ENCODE measurements at places on chromosomes 5 and 9. TPM values are rescaled to one million over a fixed set of nuclear protein-coding genes. Genes with fewer than 3 reads are reported as not detected.

DNA sequence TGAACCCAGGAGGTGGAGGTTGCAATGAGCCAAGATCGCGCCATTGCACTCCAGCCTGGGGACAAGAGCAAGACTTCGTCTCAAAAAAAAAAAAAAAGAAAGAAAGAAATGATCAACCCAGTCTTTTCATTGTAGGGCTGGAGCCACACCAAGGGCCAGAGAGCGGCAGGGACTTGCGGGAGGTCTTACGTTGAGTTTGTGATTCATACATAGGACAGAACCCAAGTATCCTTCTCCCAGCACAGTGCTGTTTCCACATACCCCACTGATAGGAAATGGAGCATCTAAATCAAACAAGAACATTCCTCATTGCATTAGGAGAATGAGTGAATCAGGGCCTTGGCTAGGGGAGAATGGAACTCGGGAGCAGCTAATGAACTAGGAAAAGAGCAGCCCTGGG is 3.5 kb upstream of the TNIP1 start:
- DNase-seq: no peak

GRCh38 chr5:122933956-122934355 is 88.5 kb downstream of the SNX24 start:
- no peak for DNase-seq

- no peak for DNase-seq
These were observed 52.8 kb upstream of the PRSS3 start for GRCh38 chr9:33742519-33742918.

- no peak for DNase-seq
These were observed 147.8 kb downstream of the SLC24A2 start for GRCh38 chr9:19641046-19641445.

DNA sequence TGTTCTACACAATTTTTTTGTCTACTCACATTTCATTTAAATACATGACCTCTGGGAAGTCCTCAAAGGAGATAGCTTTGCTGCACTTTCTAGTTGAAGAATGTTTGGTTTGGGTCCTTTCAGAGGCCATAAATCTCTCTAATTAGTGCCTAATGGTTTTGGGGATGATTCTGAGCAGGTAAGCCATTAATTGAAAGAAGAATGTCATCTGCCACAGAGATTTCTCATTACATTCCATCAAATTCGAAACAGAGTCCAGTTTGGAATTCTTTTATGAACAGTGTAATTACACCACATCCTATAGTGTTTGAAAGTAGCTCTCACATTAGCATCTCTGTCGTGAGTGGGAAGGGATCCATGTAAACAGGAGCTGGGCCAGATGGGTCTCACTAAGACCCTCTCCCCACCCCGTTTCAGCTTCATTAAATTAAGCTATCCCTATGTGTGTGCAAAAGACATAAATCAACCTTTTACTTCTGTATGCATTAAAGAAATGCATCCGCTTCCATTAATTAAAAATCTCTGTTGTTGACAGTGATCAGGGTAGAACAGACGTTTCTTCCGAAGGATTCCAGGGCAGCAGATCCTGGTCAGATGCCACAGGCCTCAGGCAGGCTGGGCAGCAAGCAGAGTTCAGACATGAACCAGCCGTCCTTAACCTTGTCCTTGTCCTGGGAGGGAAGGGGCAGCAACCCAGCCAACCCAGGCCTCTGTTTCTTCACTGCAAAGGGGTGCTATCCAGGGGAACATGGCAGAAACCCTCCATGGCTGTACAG is 99.8 kb upstream of the MAP1B start:
- DNase-seq: no peak

DNA sequence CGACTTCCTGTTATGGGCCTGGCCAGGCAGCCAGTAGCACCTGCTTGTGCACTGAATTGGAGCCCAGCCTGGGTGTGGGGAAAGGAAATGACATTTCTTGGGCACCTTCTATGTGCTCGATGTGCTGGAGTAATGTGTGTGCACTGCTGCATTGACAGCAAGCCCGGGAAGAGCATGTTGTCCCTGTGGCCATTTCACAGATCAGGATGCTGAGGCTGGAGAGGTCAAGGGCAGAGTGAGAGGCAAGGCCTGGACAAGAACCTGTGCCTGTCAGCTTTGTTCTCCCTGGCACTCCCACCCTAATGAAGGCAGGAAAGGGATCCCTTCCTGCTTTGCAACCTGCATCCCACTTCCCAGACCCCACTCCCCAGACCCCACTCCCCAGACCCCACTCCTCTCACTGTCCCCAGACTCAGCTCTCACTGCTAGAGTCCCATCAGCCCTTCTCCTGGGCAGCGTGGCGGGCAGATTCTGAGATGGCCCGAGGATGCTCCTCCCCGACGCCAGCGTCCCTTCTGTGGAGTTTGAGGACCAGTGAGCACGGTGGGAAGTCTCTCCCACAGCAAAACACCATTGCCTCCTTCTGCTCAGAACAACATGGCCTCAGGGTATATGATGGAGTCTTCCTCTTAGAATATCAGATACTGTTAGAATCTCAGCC is 49.6 kb downstream of the BARX1 start:
- no peak for DNase-seq

DNA sequence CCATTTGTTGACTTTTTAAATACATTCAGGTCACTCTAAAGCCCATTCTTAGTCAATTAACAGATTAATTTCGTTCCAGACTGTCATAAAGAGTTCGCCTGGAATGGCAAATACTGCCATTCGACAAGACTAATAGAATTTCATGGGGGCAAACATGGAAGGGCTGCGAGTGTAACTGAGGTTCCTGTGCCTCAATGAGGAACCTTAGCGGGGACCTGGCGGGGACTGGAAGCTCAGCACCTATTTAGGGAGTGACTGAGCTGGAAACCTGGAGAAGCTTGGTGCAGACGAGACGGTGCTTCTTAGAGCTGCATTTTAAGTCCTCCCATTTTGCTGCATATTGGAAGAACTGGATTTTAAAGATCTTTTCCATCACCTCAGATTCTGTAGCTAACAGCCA is 3.4 kb downstream of the VCAN start:
- DNase-seq: no peak

DNA sequence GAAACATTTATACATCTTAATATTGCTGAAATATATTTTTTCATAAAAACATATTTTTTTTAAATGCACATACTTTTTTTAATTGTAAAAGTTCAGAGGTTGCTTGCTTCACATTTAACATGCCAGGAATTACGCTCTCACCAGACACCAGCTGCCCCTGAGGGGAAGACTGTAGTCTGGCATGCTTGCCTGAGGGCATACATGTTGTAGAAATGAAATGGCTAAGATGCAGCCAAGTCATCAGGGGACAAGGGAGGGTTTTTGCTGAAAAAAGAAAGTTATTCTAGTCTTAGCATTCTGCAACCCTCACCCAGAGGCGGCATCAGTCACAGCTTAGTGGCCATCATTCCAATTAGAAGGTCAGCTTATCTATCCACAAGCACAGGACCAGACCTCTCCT is 426.7 kb upstream of the FTMT start:
- no peak for DNase-seq

GRCh38 chr9:93807166-93808074 is 147.7 kb downstream of the BARX1 start:
- DNase-seq: no peak

DNA sequence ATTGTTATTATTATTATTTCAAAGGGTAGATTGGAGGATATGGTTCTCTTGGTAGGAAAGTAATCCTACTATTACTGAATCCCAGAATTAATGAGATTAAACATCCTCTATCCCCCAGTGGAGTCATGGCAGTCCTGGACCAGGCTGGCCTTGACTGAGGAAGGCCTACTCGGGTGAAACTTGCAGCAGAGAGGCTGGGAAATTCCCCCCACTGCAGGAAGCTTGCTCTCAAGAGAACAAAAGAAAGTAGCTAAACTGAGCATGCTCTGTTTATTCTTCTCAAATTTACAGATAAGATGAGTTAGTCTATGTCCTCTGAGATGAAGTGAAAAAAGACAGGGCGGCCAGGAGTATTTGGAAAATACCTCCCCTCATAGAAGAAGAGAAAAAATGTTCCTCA is 233.9 kb upstream of the RPS23 start:
- no peak for DNase-seq

DNA sequence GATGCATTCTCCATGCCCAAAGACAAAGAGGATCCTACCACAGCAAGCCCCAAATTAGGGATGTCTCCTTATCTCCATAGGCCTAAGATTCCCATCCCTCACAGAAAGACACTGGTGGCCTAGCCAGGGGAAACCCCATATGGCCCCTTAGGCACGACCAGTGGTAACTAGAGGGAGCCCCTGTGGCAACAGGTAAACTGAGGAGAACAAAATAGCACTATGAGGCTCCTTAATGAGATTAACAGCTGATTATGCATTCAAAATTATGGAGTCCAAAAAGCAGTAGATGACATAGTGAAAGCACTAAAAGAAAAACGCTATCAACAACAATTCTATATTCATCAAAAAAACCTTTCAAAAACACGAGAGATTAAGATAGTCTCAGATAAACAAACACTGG is 234.0 kb downstream of the DIRAS2 start:
- no peak for DNase-seq

GRCh38 chr5:172533058-172533398 is 78.7 kb upstream of the SH3PXD2B start:
- DNase-seq: peak; percentile 13

DNA sequence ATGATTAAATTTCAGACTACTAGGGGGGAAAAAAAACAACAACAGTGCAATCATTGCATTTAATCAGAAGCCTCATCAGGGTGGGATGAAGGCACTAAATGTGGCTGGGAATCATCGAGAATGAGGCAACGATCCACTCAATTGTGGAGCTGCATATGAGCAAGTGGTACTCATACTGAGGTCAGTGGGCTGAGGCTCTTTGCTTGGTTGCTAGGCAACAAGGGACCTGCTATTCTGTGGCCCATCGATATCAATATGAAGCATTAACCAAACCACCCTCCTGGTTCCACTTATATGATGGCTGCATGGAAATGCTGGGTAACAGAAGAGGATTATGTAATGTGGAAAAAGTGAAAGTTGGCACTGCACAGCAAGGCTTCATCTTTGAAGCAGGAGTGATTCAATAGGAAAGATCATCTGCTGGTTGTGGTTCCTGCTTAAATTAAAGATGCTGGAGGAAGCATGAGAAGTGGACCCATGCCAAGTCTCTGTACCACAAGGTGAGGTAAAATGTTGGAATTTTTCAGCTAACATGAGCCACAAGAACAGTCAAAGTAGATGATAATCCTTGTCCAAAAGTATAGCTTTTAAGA is 159.8 kb upstream of the HMHB1 start:
- no peak for DNase-seq

- no peak for DNase-seq
These were observed 107.6 kb downstream of the GRIA1 start for GRCh38 chr5:153598099-153598498.

- no peak for DNase-seq
These were observed 66.6 kb upstream of the IFNK start for GRCh38 chr9:27457445-27457844.

DNA sequence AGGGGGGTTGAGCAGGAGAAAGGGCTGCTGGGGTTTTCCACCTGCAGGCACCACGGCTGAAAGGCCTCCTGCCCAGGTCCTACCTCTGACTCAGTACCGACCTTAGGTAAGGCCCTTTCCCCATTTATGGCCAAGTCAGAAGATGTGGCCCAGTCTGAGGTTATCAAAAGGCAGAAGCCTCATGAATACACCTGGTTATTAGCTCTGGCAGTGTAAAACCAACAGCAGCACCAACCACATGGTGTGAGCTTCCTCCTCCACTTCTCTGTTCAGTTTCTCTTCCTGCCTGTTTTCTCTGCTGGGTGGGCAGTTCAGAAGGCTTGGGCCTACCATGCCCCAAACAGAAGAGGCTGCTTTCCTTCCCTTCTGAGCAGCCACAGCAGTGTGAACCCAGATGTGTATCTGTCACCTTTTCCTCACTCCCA is 86.9 kb downstream of the UGCG start:
- DNase-seq: no peak

- DNase-seq: no peak
These were observed 40.1 kb downstream of the CCNJL start for GRCh38 chr5:160272264-160272663.

DNA sequence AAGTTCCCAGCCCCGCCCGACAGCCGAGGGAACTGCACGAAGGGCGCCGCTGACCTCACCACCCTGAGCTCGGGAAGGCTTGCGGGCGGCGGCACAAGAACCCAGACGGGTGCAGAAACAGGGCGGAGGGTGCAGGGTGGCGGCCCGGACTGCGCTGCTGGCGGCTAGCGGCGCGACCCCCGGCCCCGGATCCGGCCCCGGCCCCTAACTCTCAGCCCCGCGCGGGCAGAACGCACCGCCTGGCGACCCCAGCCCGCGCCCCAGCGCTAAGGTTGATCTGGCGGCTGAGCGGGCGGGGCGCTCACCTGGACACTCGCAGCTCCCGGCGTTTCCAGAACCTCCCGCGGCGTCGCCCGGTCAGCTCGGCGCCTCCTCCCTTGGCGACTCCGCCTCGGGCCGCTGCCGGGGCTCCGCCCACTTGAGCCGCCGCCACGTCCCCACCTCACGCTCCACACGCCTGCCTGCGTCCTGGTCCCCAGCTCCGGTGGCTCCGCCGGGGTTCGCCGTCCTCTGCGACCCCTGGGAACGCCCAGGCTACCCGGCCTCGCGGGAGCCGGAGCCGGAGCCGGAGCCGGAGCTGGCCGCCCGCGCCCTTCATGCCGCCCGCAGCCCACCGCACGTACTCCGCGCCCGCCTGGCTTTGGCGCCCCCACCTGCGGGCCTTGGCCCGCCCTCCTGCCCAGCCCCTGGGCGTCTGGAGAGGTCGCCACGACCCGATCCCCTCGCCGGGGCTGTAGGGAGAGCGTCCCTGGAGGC is at the start of gene P4HA2:
Gene P4HA2 (minus strand): TSS at position 369 of the 756 bp plus-strand sequence. CDS start 9,227 bp downstream, outside the sequence.
- DNase-seq: peak; percentile 76

GRCh38 chr5:78112931-78113330 is 181.6 kb downstream of the AP3B1 start:
- no peak for DNase-seq

- DNase-seq: no peak
These were observed 47.3 kb downstream of the MED27 start for GRCh38 chr9:132032238-132032950.

- no peak for DNase-seq
These were observed 113.4 kb downstream of the MVB12B start for GRCh38 chr9:126439883-126440653.

Gene AIF1L
- total RNA-seq: 20.0 TPM

Gene FOXD4
- 0.35 TPM for total RNA-seq

Gene FST
- total RNA-seq: 12.7 TPM

Gene GFPT2
- total RNA-seq: 16.3 TPM

Gene SURF2
- 12.1 TPM for total RNA-seq

Gene MAN2A1
- total RNA-seq: 21.3 TPM

Gene PAPPA
- 3.2 TPM for total RNA-seq

Gene NME5
- 2.4 TPM for total RNA-seq

Gene CDH18
- total RNA-seq: 3.7 TPM

Gene BTNL9
- total RNA-seq: 0.18 TPM

Gene CCNI2
- total RNA-seq: 1.5 TPM

Gene FAM151B
- total RNA-seq: 1.9 TPM

Gene DMGDH
- 1.2 TPM for total RNA-seq
